ENCODE measurements at places on chromosomes 13 and 19. TPM values are rescaled to one million over a fixed set of nuclear protein-coding genes. Genes with fewer than 3 reads are reported as not detected.

- no peak for DNase-seq
Observed at GRCh38 chr13:30744681-30745077, 9.3 kb downstream of the ALOX5AP start.

GRCh38 chr13:74005320-74006157 is 128.7 kb downstream of the KLF12 start:
- no peak for DNase-seq

- no peak for DNase-seq
Observed at GRCh38 chr13:22877421-22877820, 303.4 kb upstream of the SGCG start.

DNA sequence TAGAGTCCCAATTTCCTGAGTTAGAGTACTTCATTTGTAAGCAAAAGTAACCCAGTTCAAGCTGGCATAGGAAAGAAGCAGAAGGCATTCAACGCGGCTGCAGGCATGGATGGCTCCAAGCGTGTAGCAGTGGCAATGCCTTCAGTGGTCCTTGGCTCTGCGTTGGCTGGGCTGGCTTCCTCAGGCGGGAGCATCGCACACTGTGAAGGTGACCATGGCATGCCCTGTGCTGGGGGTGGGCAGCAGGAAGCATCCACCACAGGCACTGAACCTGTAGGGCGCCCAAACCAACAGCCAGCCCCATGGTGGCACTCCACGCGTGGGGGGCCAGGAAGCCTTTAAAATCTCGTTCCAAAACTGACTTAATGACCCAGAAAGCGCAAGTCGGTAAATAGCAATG is 53.6 kb upstream of the SPACA7 start:
- DNase-seq, result no peak

- no peak for DNase-seq
Observed at GRCh38 chr19:23770672-23771250, 12.1 kb upstream of the ZNF681 start.

DNA sequence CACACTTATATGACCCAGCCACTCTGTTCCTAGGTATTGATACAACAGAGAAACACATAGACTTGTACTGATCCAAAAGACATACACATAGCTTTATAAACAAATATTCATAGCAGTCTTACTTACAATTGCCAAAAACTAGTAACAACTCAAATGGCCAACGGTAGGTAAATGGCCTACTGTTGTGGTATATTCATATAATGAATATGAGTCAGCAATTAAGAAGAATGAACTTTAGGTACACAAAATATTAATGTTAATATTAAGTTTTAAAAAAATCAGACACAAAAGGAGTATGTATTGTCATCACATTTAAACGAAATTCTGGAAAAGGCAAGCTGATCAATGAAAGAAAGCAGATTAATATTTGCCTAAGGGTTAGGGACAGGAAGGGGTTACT is 19.7 kb downstream of the KPNA3 start:
- no peak for DNase-seq

GRCh38 chr13:65292488-65292901 is 1937.6 kb downstream of the PCDH9 start:
- DNase-seq, result no peak

GRCh38 chr19:2038284-2039088 is 12.6 kb downstream of the MKNK2 start:
- no peak for DNase-seq

- DNase-seq, result no peak
Observed at GRCh38 chr13:98994896-98995295, 17.0 kb upstream of the DOCK9 start.

- DNase-seq, result peak; percentile 23
Observed at GRCh38 chr13:20901668-20902437, 693 bp downstream of the XPO4 start.

DNA sequence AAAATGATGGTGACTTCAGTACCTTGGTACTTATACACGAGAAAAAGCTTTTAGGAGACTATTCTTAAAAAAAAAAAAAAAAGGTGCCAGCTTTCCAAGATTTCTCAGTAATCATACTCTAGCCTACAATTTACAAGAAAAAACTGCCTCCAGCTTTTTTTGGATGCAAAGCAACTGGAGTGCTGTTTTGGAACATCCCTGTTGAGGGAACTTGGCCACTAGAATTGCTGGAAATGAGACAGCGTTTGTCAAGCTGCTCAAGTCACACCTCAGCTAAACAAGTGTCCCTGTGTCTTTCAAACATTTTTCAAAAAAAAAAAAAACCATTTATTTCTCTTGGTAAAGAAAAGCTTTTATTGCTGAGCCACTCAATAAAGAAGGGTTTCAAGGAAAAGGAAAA is 413.1 kb upstream of the ARGLU1 start:
- DNase-seq, result no peak

DNA sequence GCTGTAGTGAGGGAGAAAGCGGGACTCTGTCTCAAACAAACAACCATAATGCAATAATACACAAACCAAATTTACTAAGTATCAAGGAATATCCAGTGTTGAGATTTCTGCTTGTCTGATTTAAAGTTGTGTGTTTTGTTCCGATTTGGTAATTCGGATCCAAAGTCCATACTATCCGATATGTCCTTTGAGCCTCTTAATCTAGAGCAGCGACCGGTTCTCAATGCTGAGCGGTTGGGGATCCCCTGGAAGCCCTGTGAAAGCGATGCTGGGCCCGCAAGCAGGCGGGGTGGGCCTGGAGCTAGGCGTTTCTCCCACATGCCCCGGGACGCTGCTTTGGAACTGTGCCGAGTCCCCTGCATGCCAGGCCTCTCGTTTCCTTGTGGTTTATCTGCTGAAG is 20.2 kb downstream of the C19orf44 start:
- DNase-seq, result no peak

DNA sequence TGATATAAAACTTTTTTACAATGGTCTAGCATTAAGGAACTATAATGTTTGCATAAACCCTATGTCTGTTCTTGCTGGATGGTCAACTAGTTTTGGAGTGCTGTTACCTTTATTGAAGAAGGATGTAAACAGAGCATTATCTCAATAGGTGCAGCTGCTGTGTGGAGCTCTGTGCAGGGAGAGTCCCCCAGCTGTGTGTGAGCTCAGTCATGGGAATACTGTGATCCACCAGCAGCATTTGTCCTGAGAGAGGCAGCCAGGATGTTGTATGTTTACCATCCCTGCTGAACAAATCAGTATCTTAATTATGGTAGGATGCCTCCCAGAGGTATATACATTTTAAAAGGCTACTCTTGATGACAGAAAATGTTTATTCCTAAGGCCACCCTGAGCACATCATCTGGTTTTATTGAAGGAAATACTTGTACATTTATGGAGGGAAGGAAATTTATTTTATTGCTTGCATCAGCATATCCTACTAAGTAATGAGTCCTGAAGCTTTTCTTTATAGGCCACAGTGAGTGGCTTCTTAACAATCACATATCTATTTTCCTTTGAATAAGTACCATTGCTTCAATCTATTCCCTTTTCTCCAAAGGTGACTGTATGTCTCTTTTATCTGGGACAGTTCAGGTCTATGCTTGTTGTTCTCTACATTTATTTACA is 11.7 kb downstream of the RAP2A start:
- no peak for DNase-seq

- no peak for DNase-seq
Observed at GRCh38 chr13:50574731-50575130, 268.8 kb downstream of the DLEU7 start.

DNA sequence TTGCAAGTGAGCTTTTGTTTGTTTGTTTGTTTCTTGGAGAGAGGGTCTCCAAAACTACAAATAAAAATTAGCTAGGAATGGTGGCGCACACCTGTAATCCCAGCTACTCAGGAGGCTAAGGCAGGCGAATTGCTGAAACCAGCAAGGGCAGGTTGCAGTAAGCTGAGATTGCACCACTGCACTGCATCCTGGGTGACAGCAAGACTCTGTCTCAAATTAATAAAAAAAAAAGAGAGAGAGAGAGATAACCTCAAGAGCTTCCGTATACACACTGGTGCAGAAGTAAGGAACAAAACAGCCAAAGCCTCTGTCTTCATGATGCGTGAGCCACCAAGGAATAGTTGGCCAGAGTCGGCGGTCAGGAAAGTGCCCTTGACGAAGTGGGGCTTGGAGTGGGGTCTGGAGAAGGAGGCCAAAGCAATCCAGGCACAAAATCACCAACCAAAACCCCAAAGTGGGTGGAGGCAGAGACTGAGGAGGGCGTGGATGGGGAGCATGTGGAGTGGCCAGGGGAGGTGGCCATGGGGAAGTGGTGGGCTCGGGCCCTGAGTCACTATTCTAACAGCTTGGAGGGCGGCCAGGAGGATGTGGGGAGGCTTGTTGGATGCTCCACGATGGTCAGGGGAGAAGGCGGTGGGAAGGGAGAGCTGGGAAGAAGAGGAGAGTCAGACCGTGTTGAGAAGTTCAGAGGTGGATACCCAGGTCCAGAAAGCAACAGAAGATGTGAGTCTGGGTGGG is 21.2 kb upstream of the TOMM40 start:
- DNase-seq, result no peak

DNA sequence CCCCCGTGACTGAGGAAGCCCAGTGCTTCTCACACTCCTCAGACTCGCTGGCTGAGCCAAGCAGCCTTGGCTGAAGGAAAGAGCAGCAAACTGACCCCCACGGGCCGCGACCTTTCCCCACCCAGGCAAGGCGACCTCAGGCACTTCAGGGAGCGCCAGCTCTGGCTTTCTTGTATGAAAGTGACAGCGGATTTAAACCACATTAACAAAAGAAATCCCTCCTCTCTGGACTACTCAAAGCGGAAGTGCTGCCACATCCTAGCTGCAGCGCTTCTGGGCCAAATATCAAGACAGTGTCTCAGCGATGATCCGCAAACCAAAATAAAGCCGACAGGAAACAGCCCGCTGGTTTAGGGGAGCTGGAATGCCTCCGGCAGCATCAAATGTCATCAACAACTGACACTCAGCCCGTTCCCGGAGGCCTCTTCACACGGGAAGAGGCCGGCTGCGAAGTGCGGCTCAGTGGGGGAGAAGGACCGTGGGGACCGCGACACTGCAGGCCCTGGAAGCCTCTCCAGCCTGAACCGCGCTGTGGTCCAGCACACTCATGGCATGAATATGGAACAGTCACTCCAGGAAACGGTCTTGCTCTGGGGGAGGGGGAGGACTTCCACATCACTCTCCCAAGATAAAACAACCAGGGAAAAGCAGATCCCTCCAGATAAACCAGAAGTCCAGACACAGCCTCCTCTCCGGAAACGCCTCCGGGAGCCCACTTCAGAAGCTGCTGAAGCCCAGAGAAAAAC is 1.4 kb downstream of the RASA3 start:
- peak; percentile 67 for DNase-seq

GRCh38 chr19:10855879-10856522 is 7.8 kb downstream of the C19orf38 start:
- no peak for DNase-seq

- no peak for DNase-seq
Observed at GRCh38 chr13:33509642-33510229, 224.2 kb upstream of the STARD13 start.

DNA sequence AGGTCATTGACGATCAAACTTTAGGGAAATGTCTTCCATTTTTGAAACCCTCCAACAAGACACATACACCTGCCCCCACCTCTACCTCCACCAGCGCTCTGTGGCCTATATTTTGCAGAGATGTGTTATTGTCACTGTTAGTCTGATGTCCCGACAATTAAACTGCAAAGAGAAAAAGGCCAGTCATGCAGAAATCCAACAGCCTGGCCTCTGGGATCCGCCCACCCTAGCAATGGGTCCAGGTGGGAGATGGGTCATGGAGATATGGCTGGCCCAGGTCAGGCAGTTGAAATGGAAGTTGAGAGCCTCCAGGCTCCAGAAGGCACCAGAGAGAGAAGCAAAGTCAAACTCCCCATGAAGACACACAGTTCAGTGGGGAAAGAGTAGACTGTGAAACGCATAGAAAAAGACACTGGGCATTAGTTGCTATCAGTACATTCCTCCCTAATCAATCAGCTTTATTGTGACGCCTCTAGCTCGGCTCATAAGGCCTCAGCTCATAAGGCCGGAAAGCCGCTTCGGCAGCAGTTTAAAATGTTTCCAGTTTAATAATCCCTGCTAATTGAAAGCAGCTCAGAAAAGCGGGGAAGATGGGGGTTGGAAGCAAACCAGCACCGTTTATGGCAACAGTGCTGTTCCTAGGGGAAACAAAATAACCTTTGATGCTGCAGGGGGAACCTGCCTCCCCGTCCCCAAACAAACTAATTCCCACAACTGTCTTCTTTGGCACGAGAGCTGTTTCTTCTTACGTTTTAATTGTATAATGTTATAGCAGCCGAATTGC is 239.7 kb upstream of the ZNF507 start:
- DNase-seq, result no peak

- no peak for DNase-seq
Observed at GRCh38 chr13:74620308-74620707, 486.1 kb upstream of the KLF12 start.

- DNase-seq, result no peak
Observed at GRCh38 chr19:50739132-50739913, 16.2 kb downstream of the CLEC11A start.

GRCh38 chr13:113552786-113553434 is 31.6 kb upstream of the TFDP1 start:
- no peak for DNase-seq

DNA sequence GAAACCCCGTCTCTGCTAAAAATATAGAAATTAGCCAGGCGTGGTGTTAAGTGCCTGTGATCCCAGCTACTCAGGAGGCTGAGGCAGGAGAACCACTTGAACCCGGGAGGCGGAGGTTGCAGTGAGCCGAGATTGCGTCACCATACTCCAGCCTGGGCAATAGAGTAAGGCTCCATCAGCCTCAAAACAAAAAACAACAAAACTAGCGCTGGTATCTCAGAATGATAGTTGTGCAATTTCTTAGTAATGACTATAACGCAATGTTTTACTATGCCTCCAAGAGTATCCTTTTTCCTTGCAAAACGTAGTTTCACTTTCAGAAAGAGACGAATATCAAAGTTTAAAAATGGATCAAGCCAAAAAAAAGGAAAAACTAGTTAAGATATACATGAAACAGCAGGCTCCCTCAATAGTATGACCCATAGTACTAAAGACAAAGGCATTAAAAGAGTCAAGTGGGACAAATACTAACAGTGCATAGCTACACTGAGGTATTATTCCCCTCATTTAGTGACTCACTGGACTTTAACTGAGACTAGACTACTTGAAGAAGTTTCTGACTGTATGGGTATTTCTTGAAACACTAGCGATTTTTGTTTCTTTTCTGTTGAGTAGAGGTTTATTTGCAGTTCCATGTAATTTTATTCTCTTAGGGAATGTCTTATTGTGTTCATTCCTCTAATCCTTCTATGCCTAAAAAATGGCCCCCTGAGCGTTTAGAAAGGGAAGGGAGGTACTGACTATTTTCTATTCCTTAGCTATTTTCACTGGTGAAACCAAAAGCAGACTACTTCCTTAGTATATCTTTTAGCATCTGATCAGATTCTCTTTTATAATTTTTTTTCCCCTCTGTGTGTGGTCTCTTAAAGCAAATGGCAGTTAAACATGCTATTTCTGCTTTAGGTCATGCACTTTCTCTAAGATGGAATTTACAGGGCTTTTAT is 10.4 kb upstream of the ITM2B start:
- no peak for DNase-seq

- DNase-seq, result no peak
Observed at GRCh38 chr19:52492201-52492993, 35.1 kb upstream of the ZNF808 start.

- DNase-seq, result no peak
Observed at GRCh38 chr13:98155475-98156109, 12.7 kb downstream of the FARP1 start.

The C19orf67 gene
- 0.75 TPM for total RNA-seq

The COX7A1 gene
- total RNA-seq, result not detected

The ZNF726 gene
- total RNA-seq, result 10.3 TPM

The TSSK6 gene
- total RNA-seq, result 2.6 TPM

The CTU1 gene
- 11.0 TPM for total RNA-seq

The ADGRL1 gene
- total RNA-seq, result 11.3 TPM

The HRC gene
- not detected for total RNA-seq

The FCGBP gene
- 2.5 TPM for total RNA-seq

The ZNF723 gene
- total RNA-seq, result not detected

The LAIR2 gene
- 77.7 TPM for total RNA-seq

The CGB3 gene
- total RNA-seq, result not detected
